Left hindlimb (tissue), 1 donor: ENCODE measurements at places on chromosomes 7 and 10.
A peak's percentile ranks its signal among the peaks of the same experiment; 100 is the strongest.

DNA sequence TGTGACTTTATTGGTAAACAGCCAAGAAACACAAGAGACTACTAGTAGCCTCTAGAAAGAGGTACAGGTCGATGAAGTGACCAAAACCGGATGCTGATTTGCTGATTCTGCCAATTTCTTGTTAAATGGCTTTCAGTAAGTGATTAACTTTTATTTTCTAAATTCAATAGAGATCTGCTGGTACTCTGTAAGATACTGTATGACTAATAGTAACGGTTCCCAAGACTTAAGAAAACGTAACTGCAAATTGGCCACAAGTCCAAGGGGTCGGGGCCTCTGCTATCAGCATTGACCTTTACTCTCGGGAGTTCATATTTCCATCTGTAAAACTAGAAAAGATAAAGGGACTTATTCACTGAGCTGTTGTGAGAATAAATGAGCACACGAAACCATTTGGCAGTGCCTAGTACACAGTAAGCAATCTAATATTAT, 1.4 kb downstream of the FAM3C start:
- no peak for DNase-seq

DNA sequence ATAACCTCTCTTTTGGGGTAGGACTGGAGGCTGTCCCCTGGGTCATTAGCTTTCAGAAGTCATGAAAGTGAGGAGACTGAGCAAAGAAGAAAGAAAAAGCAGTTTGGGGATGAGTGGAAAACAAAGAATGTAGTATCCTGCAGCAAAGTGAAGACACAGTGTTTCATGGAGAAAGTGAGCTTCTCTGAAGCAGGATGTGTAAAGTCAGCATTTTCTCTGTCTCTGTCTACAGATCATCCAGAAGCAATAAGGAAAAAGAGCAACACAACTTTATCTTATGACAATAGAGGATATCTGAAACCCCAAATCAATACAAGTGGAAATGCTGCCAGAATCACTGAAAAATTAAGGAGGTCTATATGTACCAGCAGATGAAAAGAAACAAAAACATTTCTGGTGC, 28.4 kb upstream of the ZNF248 start:
- DNase-seq = no peak

- DNase-seq = no peak
Observed at GRCh38 chr7:152754075-152754730, 5.3 kb upstream of the ACTR3B start.

DNA sequence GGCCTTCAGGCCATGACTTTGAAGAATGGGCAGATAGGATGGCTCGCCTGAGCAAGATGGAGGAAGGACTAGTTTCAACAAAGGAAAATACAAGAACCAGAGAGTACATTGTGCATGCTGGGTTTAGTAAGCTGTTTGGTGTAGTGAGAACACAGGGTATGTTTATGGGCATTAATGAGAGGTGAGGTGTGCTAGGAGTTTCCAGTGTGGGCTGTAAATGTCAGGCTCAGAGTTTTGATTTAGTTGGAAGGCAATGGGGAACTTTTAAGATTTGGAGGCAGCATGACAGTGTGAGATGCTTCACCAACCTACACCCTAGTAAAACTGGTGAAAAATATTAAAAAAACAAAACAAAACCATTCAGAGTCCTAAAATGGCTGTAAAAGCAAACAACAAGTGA, 13.3 kb downstream of the IGFBP1 start:
- no peak for DNase-seq

DNA sequence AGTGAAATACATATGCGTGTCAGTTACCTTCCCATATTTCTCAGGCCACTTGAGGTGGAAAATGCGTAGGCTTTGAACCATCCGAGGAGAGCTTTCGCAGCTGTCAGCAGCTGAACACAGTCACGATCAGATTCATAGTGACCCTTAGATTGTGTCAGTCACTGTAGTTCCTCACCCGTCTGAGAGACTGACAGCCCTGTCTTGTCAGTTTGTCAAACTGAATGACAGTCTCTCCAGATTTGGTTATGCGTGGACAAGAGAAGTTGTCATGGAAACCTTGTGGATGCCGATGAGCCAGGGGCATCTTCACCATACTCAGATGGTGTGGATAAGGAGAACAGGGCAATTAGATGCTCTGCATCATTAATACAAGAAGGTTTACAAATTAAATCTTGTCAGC, 546.3 kb downstream of the TYW1 start:
- DNase-seq = no peak

DNA sequence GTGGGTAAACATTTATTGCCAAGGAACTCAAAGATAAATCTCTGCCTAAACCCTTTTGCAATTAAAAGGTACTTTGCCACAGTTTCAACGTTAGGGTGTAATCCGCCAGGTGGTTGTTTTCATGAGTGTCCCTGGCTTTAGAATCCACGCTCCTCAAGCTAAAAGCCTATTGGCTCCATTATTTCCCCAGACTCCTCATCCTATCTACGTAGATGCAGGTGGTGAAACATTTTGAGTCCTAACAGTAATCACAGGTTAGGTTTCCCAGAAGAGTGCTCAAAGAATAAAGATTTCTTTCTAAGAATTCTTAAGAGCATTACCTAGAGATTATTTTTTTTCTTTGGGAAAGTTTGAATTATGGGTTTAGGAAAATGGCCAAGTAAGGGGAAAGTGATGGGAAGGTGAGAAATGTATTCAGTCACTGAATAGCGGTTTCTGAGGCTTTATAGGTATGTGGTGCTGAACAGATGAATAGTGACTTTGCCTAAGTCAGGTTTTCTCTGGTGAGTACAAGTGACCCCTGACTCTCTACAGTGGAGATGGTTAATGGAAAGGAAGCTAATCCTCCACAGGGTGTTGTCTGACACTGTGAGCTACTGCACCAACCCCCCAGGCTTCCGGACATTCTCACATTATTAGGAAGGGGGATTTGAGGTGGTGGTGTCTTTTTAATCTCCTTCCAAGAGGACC, 60.2 kb downstream of the NRP1 start:
- DNase-seq = no peak

DNA sequence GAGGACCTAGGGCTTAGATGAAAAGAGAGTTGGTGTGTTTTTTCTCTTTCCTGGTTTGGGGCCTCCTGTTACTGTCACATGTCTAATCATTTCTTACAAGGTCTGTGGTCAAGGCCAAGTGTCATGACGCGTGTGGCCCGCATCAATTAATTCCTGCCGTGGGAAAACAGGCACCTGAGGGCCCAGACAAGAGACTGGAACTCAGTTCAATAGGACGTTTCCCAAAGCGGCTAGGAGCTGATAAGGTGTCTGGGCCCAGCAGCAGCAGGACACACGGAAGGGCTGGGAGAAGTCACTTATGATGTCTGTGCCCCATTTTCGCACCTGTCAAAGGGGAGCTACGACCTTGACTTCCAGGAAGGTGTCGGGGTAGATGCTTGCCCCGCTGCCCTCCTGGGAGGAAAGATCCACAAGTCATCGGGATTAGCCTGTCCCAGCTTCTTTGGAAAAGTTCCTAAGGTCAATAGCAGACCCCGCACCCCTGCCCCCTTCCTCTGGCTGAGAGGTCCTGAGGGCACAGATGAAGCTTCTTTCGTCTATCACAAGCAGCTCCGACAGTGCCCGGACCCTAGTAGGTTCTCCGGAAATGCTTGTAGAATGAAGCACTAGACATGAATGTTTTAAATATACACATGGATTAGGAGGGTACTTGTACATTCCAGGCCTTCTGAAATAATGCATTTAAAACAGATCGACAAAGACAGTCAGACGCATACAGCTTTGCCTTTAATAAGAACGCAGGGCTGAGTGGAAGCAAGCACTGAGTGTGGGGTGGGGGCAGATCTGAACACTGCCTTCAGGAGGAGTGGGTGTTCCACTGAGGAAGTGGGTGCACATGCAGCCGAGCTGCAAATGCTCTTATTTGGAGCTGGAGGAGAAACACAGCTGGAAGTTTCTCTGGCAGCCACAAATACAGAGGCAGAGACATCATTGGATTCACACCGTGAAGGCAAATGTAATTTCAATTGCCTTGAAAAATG, 237.5 kb upstream of the GRB10 start:
- DNase-seq = no peak

GRCh38 chr7:27100694-27101170, 1.8 kb downstream of the HOXA2 start:
- DNase-seq = no peak

- DNase-seq = no peak
Observed at GRCh38 chr10:27513451-27514191, 9.5 kb downstream of the RAB18 start.

DNA sequence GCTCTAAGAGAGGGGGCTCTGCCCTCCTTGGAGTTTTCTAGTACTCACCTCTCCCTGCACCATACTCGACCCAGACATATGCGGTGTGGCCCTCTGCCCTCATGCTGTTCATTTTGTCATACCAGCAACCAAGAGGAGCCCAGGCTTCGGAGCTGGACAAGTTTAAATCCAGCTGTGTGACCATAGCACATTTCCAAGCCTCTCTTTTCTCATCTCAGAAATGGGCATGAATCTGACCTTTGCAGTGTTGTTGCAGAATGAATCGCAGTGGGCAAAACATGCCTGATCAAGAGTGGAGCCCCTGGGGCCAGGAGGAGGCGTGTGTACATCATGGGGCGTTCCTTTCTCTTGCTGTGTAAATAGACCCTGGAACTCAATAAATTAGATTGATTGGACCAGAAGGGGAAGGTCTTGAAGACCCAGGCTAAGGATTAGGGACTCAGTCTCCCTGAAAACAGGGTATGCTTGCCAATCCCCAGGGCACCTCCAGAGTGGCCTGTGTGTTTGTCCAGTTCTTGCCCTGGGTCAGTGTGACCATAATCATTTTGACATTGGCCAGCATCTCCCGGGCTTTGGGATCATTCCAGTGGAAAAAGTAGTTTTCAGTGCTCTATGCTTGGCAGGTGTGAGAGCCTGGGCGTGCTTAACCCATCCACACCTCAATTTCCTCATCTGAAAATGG, 59.6 kb downstream of the ZMIZ1 start:
- DNase-seq = no peak

GRCh38 chr10:76040107-76040829, 608.8 kb downstream of the LRMDA start:
- DNase-seq = no peak

GRCh38 chr10:80530816-80531215, 6.9 kb upstream of the SH2D4B start:
- DNase-seq = no peak

GRCh38 chr10:22570733-22571430, 143.5 kb downstream of the PIP4K2A start:
- no peak for DNase-seq

DNA sequence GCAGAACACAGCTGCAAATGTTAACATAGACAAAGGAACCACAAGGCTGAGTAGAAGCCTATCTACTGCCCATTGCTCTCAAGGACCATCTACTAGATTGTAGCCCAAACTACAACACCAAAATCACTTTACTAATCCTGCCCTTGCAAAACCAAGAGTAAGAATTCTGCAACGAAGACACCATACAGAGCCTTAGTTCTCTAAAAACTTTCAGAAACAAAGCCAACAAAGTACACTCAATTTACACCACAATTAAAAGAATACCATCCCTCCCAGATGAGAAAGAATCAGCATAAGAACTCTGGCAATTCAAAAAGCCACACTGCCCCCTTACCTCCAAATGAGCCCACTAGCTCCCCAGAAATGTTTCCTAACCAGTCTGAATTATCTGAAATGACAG, 294.3 kb downstream of the CTNNA3 start:
- no peak for DNase-seq

- peak; percentile 35 for DNase-seq
Observed at GRCh38 chr10:100229819-100230422, 525 bp upstream of the CHUK start.

DNA sequence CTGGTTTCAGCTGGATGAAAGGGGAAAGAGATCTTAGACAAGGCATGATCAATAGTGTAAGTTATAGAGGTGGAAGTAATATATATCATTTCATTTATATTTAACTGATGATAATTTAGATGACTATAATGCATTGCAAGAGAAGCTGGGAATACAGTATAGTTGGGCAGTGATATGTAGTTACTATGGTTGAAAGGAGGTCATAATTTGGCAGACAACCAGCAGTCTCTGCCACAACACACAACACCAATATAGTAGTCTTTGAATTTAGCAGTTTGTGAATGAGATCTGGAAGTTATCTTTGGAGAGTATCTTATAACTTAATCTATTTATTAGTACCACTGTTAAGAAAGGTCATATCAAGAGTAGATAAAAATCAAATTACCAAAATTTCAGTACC, 39.9 kb downstream of the TAX1BP1 start:
- no peak for DNase-seq

- no peak for DNase-seq
Observed at GRCh38 chr10:4338768-4339167, 487.2 kb upstream of the AKR1E2 start.

GRCh38 chr10:35577926-35578617, 27.1 kb upstream of the GJD4 start:
- no peak for DNase-seq

- no peak for DNase-seq
Observed at GRCh38 chr7:2437537-2438148, 34.2 kb downstream of the CHST12 start.
